SK-N-MC (cell line): ENCODE measurements at places on chromosomes 16 and 17.

DNA sequence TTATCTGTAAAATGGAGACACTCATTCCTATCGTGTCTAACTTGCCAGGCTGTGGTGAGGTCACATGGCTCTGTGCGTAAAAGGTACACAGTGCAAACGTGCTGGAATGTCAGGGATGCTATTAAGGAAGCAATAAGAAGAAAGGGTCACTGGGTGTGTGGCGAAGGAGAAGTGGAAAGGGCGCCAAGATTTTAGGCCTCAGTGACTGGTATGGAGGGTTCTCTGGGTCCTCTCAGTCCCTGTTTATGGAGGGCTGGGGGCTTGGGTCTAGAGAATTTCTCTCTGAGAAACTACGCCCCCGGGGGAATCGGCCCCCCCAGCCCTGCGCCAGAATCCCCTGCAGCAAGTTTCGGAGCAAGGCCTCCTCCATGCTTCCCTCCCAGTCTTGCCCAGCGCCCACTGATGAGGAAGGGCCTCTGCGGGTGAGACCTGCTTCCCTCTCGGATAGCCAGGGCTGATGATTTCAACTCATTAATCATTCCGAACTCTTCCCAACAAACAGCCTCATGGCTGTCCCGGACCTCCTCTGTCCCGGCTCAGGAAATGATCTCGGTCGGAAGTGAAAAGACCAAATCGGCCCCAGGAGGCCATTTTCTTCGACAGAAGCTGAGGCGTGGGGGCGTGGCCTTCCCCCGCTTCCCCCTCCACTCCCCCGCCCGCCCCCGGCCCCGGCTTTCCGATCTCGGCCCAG, 1.2 kb upstream of the HEXIM1 start:
- DNase-seq: no peak

DNA sequence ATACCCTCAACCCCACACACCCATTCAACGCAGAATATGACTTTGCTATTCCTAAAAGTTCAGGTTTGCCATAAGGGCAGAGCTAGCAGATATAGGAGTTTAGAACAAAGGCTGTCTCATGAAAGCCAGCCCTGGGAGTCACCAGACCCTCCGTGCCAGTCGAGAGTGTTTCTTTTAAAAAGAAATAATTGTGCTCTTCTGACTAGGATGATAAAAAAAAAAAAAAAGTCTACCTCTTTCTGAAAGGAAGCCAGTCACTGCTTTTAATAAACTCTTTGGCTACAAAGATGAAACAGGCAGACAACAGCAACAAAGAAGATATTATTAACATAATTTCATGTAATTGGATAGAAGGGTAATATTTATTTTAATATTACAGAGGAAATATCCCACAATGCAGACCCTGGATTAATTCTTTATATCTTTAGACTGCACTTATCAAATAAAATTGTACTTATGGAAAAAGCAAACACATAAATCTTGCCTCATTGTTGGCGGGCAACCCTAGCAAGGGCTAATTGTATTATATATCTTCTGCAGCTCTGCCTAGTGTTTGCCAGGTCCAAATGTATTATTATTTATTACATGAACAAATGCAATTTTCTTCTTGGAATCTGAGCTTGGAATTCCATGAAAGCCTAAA, 277.5 kb upstream of the DYNLRB2 start:
- no peak for DNase-seq

DNA sequence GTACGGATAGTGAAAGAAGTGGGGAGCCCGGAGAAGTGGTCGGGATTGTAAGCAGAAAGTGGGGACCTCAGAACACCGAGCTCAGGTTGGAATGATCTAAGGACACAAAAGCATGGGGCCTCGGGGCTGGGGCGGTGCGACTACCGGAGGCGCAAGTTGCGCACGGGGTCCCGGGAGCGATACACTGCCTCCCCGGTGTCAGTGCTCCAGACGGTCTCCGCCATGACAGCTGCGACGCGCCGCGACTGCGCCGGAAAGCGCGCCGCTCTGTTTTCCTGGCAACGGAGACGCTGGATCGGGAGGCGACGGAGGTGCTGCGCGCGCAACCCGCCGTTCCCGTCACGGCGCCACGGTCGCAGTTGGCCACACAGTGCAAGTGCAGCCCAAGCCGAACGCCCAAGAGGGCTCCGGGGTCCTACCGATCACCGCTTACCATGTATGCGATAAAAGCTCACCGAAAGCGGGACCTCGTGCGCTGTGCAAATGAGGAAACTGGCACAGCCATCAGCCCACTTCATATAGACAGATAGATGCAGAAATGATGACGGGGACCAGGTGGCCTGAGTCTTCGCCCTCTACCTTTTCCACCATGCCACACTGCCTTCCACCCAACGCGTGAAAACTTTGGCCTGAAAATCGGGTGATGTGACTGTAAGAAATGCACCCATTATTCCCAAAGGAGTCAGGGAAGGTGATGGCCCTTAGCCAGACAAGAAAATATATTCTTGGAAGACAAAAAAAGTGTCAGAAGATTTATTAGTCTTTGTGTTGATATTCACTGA, at the start of gene MKS1:
MKS1 (minus strand) TSS at position 249 of the 782 bp plus-strand sequence; CDS start at position 224, 25 bp downstream.
- DNase-seq: peak; percentile 45

DNA sequence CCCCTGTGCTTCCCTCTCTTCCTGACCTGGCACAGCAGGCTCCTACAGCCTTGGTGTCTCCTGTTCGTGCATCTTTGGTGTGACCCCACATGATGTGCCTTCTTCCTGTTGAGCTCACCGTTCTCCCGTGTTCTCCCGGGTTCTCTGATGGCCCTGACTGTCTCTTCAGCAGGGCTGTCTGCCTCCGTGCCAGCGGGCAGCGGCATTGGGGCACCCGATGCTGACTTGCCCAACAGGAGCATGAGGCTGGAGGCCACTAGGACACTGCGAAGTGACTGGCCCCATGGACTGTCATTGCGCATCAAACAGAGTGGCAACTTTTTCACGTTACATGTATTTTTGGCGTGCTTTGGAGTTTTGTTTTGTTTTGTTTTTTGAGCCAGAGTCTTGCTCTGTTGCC, 22.4 kb downstream of the CRAMP1 start:
- no peak for DNase-seq

DNA sequence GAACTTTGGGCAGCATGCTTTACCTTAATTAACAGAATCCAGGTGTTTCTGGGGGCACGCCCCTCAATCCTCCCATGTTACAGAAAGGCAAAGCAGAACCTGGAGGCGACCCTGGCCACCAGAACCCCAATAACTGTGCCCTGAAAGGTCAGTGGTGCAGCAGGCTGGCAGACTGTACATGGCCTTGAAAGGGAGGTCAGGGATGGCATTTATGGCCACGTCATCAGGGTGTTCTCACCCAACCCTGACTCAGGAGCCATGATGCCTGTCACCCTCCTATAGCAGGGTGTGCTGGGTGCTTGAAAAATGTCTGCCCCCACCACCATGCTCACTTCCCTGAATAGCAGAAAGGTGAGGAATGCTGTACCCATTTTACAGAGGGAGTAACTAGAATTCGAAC, 177.7 kb downstream of the TMEM132E start:
- no peak for DNase-seq

DNA sequence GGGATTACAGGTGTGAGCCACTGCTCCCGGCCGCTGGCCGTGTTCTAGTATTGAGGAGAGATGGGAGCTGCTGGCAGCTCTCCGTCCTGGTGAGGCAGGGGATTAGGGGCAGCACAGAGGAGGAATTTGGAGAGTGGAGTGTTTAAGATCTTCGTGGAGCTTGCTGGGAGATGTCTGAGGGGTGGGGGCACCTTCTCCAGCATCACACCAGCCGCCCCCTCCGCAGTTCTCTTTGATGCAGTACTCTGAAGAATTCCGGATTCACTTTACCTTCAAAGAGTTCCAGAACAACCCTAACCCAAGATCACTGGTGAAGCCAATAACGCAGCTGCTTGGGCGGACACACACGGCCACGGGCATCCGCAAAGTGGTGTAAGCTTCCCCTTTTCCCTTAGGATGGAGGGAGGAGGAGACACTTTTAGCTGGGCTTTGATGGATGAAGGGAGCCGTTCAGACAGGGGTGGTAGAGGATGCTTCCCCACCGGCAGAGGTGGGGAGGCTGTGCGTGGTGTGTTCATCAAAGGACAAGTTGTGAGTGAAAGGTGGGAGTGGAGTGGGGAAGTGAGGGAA, 11.9 kb downstream of the ITGAM start:
- DNase-seq: no peak

GRCh38 chr16:58119509-58119845, 9.7 kb downstream of the CFAP20 start:
- DNase-seq: no peak

- no peak for DNase-seq
Measured at GRCh38 chr17:27754549-27754948, 45.8 kb downstream of the NOS2 start.

- no peak for DNase-seq
Measured at GRCh38 chr16:56643080-56643778, 4.8 kb downstream of the MT1A start.

GRCh38 chr16:4019371-4019791, 96.9 kb downstream of the ADCY9 start:
- no peak for DNase-seq

GRCh38 chr17:2978116-2978515, 85.3 kb downstream of the OR1D5 start:
- DNase-seq: no peak

- DNase-seq: peak; percentile 77
Measured at GRCh38 chr17:44137891-44138709, 3.6 kb upstream of the HROB start.

- DNase-seq: no peak
Measured at GRCh38 chr17:11701911-11702310, 103.6 kb downstream of the DNAH9 start.

DNA sequence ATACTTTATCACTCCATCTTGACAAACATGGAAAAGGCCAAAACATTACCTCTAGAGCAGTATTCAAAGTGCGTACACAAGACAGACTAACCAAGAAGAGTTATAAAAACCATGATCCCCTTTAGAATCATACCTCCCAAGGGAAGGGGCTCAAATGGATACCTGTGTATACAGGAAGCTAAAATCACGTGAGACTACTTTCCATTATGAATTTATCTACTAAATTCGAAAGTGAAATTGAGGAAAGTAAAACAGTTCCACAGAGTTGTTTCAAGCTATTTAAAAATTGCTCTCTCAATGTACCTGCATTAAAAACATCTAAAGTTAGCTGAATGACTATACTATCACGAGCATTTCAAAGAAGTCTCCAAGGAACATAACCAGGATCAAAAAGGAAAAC, 32.7 kb downstream of the AP1G1 start:
- DNase-seq: no peak
